ENCODE measurements at places on chromosomes 7 and 10. TPM values are rescaled to one million over a fixed set of nuclear protein-coding genes. Genes with fewer than 3 reads are reported as not detected.

DNA sequence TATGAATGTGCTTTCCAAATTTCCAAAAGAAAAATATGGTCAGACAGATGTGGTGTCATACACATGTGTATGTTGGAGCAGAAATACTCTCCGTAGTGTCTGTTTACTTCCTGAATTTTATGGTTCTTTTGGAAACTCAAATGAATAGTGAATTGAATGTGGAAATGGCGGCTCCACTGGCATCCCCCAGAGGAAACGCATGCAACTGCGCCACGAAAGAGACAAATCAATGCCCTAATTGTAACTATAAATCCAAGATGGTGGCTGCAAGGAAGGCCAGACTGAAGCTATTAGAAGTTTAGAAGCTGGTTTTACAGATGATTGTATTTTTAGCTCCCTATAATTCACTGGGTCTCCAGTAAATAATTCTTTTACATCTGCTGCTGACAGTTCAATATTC lies 246.7 kb downstream of the FGFR2 start:
- DNase-seq, result no peak
- no peaks in the 10 kb centered on the region for H3K36me3 ChIP-seq
- H3K4me3 ChIP-seq, result no peak overlapping the region

GRCh38 chr10:26832960-26833359 lies 27.8 kb downstream of the ABI1 start:
- no peak overlapping the region for H3K27ac ChIP-seq
- peaks cover 5% of the 10 kb centered on the region for H3K36me3 ChIP-seq
- DNase-seq, result no peak
- H3K4me1 ChIP-seq, result peaks cover 22% of the 10 kb centered on the region
- H3K27me3 ChIP-seq, result no peaks in the 10 kb centered on the region

DNA sequence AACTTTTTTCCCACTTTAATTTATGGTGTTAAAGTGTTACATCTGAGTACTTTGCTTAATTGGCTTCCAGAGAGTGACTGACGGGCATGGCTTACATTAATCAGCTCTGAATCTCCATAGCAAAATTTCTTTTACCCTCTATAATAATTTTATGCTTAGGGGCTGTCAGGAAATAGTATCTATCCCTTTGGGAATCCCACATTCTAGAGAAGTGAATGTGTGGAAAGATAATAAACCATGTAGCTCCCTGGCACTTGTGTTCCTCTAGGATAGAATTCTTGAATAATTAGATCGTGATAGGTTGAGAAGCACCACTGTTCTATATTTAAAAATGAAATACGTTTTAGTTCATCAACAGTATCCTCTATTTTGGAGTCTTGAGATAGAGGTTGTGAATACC lies 89.6 kb downstream of the DNAJB9 start:
- no peaks in the 10 kb centered on the region for H3K27me3 ChIP-seq
- no peaks in the 10 kb centered on the region for H3K4me1 ChIP-seq
- H3K36me3 ChIP-seq, result no peaks in the 10 kb centered on the region

DNA sequence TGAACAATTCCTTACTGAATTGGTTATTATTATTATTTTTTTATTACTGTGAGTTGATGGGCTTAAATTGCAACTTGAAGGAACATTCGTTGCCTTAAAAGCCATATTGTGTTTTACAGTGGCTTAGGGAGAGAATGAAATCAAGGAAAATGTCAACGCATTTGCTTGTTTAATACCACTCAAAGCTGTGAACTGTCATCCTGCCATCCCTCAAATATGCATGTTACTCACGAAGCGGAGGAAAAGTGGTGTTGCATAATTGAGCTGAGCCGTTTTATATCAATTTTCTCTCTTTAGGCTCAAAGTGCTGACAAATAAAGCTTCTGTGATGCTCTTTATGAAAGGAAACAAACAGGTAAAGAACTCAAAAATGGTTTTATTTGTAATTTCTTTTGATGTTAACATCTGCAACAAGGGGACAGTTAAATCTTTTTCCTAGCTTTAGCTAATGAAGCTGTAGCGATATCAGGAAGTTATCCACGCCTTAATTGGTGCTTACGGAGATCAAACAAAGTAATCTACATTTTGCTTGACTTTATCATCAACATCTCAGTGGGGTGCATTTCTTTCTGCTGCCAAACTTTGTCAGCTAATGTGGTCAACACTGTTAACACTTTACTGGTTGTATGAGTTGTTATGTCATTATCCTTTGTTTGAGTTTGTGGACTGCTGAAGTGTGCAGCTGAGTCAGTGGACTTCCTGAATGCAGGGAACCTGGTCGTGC lies 33.1 kb downstream of the GLRX3 start:
- H3K4me3 ChIP-seq, result no peak overlapping the region
- DNase-seq, result no peak
- peaks cover 35% of the 10 kb centered on the region for H3K36me3 ChIP-seq
- no peak overlapping the region for H3K27ac ChIP-seq

DNA sequence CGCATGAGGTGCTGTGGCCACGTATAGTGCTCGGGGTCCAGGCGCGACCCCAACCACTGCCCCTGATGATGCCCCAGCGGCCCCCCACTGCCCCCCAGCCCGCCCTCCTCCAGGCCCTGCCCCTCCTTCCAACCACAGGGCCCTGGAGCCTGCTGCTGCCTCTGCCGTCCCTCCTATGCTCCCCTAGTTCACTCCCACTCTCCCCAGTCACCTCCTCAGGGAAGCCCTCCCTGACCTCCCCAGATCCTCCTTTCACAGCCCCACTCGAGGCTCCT lies 93.8 kb downstream of the UNCX start:
- H3K4me3 ChIP-seq, result no peak overlapping the region
- peaks cover 24% of the 10 kb centered on the region for H3K27me3 ChIP-seq
- H3K27ac ChIP-seq, result no peak overlapping the region

DNA sequence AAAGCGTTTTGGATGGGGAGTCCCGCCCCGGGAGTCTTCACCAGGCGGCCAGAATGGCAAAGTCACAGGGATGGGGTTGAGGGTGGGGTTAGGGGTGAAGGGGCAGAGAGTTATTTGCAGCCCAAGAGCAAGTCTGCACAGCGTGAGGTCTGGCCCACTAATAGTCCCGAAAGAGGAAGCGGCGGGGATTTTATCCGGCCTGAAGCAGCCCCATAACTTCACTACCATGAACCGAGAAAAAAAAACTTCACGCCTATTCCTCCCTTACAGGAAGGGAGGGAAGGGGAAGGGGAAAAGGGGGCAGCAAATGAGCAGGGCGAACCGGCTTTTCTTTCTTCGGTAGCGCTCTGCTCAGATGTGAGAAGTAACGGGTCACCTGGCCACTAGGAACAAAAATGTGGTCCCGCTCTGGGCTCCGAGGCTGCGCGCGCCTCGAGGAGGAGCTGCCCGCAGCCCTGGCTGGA lies 712 bp downstream of the ITPRIP start:
- H3K27ac ChIP-seq, result peak overlapping the region; percentile 89
- H3K27me3 ChIP-seq, result no peaks in the 10 kb centered on the region
- peak overlapping the region; percentile 92 for H3K4me3 ChIP-seq
- H3K4me1 ChIP-seq, result peaks cover 57% of the 10 kb centered on the region
- H3K36me3 ChIP-seq, result no peaks in the 10 kb centered on the region

DNA sequence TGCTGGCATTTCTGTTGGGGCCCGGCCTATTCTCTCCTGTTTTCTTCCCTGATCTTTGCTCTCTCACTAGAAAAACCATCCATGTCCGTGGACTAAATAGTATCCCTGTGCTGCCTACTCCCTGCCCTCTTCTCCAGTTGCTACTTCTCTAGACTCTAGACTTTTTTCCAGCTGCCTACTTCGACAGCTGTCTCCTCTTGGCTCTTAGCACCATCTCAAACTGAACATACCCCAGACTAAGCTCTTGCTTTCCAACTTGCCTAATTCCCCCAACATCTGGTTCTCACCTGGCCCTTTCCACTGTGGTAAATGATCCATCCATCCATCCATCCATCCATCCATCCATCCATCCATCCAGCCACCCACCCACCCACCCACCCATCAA lies 19.5 kb downstream of the ADCYAP1R1 start:
- no peak overlapping the region for H3K27ac ChIP-seq
- no peak for DNase-seq
- H3K4me3 ChIP-seq, result no peak overlapping the region

DNA sequence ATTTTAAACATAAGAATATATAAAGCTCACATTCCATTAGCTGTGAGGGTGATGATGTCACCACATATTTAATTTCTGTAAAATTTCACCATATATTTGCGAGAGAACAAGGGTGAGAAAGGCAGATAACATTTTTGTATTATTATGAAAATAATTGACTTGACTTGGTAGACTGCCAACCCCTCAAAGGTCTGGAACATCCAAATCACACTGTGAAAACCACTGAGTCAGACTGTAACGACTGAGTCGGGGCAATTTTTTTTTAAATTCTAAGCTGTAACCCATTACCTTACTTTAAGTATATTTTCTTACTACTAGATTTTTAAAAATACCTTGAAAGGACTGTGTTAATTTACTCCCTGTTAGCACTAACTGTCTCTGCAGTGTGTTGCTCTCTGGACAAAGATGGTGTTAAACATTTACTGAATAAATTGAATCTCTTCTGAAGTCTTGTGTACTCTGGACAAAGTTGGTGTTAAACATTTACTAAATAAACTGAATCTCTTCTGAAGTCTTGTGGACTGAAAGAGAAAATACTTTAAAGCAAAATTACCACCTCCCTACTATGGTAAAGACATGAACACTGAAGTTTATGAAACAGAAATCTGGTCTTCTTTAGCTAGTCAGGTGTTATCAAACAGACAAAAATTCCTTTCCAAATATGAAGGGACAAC lies 14.1 kb downstream of the PDZD8 start:
- H3K4me3 ChIP-seq, result no peak overlapping the region
- no peaks in the 10 kb centered on the region for H3K27me3 ChIP-seq
- H3K4me1 ChIP-seq, result no peaks in the 10 kb centered on the region
- no peak overlapping the region for H3K27ac ChIP-seq
- no peaks in the 10 kb centered on the region for H3K36me3 ChIP-seq
- no peak for DNase-seq

GRCh38 chr7:98753989-98754479 lies 115.8 kb downstream of the TMEM130 start:
- H3K36me3 ChIP-seq, result no peaks in the 10 kb centered on the region
- H3K27me3 ChIP-seq, result peaks cover 4% of the 10 kb centered on the region
- no peak for DNase-seq
- no peaks in the 10 kb centered on the region for H3K4me1 ChIP-seq
- H3K27ac ChIP-seq, result no peak overlapping the region

DNA sequence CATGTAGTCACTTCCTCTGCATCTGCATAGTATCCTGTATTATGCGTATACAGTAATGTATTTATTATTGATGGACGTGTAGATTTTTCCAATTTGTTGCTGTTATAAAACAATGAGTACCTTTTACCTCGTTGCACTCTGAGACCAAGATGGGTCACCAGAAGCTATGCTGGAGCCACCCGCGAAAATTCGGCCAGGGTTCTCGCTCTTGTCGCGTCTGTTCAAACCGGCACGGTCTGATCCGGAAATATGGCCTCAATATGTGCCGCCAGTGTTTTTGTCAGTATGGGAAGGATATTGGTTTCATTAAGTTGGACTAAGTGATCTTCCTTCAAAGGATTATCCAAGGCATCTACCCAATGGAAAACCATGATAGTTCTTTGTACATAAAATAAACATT lies 1.0 kb downstream of the PSMC2 start:
- peak overlapping the region; percentile 96 for H3K4me3 ChIP-seq
- H3K27ac ChIP-seq, result no peak overlapping the region
- H3K36me3 ChIP-seq, result peaks cover 26% of the 10 kb centered on the region
- H3K4me1 ChIP-seq, result peaks cover 41% of the 10 kb centered on the region

GRCh38 chr7:45918556-45918955 lies 2.5 kb downstream of the IGFBP3 start:
- H3K4me1 ChIP-seq, result peaks cover 33% of the 10 kb centered on the region
- DNase-seq, result no peak
- peaks cover 35% of the 10 kb centered on the region for H3K27me3 ChIP-seq
- H3K36me3 ChIP-seq, result no peaks in the 10 kb centered on the region
- H3K4me3 ChIP-seq, result no peak overlapping the region
- no peak overlapping the region for H3K27ac ChIP-seq

PLCE1 gene
- total RNA-seq, result 0.03 TPM

All from CD4-positive, alpha-beta T cell (primary cell).